ENCODE measurements at places on chromosomes 2 and 18. TPM values are rescaled to one million over a fixed set of nuclear protein-coding genes. Genes with fewer than 3 reads are reported as not detected.

DNA sequence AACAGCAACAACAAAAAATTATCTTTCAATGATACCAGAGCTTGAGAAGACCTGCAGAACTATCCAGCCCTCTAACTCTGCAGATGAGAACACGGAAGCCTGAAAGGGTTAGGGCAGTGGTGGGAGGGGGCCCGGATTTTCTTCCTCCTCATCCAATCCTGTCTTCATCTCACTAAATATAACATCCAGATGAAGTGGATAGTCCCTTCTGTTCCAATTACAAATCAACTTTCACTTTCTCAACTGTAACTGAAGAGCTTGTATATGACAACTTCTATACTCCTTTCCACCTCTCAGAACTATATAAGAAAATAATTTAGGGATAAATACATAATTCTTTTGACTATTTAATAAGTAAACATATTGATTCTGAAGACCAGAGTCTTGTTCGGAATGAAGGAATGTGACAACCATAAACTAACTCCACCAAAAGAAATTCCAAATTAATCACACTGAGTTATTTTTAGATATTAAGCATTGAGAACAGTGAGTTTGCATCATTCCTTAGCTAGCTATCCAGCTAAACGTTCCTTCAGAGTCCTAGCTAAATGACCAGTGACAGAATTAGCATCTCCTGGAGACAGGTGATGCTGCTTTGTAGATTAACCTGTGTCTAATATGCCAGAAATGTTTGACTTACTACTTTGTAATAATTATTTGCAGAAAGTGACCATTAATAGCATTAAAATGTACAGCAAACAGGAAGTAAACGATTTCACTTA is 32.7 kb downstream of the SFT2D3 start:
- no peak for DNase-seq
- no peak overlapping the region for H3K27ac ChIP-seq
- H3K4me3 ChIP-seq: no peak overlapping the region
- H3K27me3 ChIP-seq: no peaks in the 10 kb centered on the region
- no peaks in the 10 kb centered on the region for H3K36me3 ChIP-seq
- H3K4me1 ChIP-seq: no peaks in the 10 kb centered on the region

Gene OXER1
- total RNA-seq: 1.7 TPM

DNA sequence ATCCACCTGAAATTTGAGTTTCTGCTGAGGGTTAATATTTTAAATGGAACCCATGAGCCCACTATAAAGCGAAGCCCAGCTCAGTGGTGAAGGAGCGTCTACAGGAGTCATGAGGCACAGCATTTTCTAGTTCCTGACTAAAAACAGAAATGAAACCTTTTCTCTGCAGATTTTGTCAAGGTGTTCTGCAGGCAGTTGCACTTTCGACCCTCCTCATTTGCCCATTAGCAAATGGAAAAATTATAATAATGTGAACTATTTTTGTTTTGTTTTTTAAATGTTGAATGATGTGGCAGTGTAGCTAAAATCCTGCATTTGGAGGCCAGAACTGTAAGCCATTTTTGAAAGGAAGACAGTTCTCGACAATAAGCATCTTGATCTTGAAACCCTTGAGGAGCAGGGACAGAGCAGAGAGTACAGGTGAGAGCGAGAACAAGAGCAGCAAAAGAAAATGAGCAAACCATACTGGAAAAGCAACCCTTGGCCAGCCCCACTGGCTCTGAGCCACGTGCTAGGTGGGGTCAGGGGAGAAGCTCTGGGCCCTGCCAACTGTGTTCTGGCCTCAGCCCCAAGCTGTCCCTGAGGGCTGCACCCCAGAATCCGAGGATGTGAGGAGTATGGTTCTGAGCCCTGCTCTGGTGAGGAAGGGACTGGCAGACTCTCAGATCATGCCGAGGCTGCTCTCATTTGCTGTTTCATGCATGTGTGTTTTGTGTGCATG is 26.4 kb upstream of the COPS8 start:
- no peak overlapping the region for H3K4me3 ChIP-seq
- no peak for DNase-seq
- no peaks in the 10 kb centered on the region for H3K36me3 ChIP-seq
- no peak overlapping the region for H3K27ac ChIP-seq
- H3K4me1 ChIP-seq: peaks cover 13% of the 10 kb centered on the region
- no peaks in the 10 kb centered on the region for H3K27me3 ChIP-seq

DNA sequence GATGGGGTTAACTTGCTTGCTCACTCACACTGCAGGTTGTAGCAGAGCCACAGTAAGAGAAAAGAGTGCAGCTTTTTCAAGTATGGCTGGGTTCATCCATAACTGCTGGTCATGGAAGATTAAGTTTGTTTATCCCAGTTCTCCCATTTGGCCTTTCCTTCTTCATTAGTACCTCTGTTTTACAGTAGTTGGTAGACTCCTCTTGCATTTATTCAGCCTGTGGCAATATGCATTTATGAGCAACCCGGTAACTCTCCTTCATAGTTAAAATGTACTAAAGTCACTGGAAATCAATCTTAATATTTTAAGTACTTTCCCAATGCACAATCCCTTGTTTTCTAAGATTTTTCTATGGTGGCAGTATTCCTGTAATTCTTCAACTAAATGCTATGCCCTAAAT is 14.0 kb downstream of the FTCDNL1 start:
- no peaks in the 10 kb centered on the region for H3K36me3 ChIP-seq
- H3K27ac ChIP-seq: no peak overlapping the region
- H3K4me1 ChIP-seq: no peaks in the 10 kb centered on the region
- no peak overlapping the region for H3K4me3 ChIP-seq

Gene TMEM163
- 0.71 TPM for total RNA-seq

- H3K36me3 ChIP-seq: peaks cover 6% of the 10 kb centered on the region
- H3K27ac ChIP-seq: no peak overlapping the region
- H3K4me3 ChIP-seq: no peak overlapping the region
- no peaks in the 10 kb centered on the region for H3K4me1 ChIP-seq
- no peak for DNase-seq
- no peaks in the 10 kb centered on the region for H3K27me3 ChIP-seq
Measured at GRCh38 chr2:231260442-231261208, 62.2 kb downstream of the ARMC9 start.

Data from neural crest cell (in vitro differentiated cells).